ENCODE measurements at places on chromosomes 3 and 15. TPM values are rescaled to one million over a fixed set of nuclear protein-coding genes. Genes with fewer than 3 reads are reported as not detected.

DNA sequence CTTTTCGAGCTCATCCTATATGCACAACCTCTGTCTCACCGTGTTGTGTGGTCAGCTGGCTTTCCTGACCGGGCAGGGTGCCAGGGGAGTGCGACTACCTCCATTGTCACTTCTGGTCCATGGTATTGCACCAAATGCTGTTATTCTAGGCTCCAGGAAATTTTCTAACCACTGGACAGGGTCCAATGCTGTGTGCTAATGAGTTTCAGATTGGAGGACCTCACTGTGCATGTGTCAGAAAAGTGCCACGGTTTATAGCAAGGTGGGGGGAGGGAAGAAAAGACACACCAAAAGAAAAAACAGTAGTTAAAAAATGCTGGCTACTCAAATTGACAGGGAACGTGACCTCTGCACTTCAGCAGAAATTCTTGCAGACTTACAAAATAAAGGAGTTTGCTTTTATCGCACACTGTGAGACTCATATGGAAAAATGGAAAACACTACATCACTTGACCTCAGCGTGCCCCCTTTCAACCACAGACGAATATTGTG, 480.1 kb downstream of the FOXP1 start:
- DNase-seq: peak; percentile 82

The FNDC3B gene
- polyA plus RNA-seq: 71.1 TPM

- DNase-seq: peak; percentile 87
Observed at GRCh38 chr3:182793663-182794454, 555 bp downstream of the ATP11B start.

DNA sequence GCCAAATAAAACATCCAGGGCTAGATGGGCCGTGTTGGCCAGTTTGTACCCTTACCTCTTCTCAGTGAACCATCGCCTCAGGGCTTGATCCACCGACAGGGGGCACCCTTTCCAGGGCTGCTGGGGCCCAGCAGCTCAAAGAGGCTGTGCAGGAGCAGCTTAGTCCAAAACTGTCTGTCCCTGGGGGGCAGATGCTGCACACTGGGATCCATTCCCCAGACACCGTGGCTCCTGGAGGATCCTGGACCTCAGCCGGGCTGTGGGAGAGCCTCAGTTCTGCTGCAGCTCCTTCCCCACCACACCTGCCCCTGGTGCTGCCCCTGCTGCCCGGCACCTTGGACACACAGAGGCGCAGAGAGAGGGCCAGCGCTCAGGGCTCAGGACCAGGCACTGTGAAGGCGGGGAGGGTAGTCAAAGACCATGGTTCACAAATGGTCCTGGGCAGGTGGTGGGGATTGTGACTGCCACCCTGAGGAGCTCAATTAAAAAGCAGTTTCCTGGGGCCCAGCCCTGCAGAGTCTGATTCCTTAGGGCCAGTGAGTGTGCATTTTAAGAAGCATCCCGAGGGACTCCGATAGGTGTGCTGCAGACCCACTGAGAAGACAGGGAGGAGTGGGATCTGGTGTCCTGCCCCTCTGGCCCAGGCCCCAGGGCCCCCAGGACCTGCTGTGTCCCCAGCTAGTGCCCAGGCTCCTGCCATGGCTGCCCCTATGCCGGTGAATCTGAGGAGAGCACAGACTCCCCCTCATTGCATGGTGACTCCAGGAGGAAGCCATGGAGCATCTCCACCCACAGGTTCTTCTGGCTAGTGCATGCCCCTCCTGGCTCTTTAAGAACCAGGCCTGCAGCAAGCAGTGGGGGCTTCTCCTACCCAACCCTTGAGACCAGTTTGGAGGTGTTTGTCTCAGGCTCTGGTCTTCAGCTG, 86.5 kb upstream of the PRR20G start:
- DNase-seq: no peak

- DNase-seq: no peak
Observed at GRCh38 chr15:89870688-89871288, 23.0 kb downstream of the AP3S2 start.

GRCh38 chr3:67656614-67657013, 2.2 kb upstream of the SUCLG2 start:
- DNase-seq: no peak

The CCRL2 gene
- 0.39 TPM for polyA plus RNA-seq

GRCh38 chr3:56974247-56974930, 86.1 kb upstream of the SPATA12 start:
- DNase-seq: no peak

DNA sequence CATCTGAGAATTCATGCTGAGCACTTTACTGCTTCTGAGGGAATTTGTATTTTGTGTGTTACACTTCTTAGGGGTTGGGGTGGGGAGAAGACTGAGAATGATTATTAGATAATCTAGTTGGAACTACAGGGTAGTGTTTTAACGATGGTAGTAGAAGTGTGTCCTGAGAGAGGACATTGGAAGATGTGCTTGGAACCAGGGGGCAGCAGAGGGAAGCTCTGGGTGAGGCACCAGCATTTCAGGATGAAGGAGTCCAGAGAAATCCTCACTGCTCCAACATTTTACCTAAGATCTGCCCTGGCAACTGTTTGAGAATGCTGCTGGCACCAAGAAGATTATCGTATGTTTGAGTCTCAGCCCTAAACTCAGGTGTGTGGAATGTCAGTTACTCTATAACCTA, 145.5 kb downstream of the SQOR start:
- no peak for DNase-seq

The VGLL3 gene
- 28.2 TPM for polyA plus RNA-seq

DNA sequence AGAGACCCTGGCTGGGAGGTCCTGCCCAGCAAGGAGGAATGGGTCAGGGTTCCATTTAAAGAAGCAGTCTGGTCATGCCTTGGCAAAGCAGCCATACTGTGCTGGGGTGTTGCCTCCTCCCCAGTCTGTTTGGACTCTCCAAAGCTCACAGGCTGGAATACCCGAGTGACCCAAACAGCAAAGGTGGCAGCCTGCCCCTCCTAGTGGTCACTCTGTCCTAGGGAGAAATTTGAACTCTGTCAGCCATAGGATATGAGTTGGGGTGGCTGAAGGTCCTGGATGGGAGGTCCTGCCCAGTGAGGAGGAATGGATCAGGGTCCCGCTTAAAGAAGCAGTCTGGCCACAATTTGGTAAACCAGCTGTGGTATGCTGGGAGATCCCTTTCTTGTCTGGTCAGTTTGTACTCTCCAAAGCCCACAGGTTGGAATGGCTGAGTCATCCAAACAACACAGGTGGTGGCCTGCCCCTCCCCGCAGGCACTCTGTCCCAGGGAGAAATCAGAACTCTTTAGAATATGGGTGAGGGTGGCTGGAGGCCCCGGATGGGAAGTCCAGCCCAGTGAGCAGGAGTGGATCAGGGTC, 45.0 kb downstream of the CCR1 start:
- DNase-seq: no peak

- no peak for DNase-seq
Observed at GRCh38 chr3:151214459-151214858, 11.4 kb upstream of the GPR171 start.

DNA sequence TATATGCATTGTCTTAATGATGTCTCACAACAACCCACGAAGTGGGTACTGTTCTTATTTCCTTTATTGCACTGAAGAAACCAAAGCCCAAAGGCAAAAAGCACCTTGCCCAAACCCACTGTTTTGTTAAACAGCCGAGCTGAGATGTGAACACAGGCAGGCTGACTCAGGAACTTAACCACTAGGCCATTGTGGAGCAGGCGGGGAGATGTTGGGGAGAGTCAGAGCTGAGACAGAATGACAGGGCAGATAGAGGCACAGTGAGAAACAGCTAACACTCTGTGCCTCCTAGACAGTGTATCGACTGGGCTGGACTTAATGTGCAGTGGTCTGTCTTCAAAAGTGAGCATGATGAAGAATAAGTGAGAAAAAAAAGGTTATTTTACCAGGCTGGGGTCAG, 56.5 kb downstream of the RPLP1 start:
- DNase-seq: no peak

DNA sequence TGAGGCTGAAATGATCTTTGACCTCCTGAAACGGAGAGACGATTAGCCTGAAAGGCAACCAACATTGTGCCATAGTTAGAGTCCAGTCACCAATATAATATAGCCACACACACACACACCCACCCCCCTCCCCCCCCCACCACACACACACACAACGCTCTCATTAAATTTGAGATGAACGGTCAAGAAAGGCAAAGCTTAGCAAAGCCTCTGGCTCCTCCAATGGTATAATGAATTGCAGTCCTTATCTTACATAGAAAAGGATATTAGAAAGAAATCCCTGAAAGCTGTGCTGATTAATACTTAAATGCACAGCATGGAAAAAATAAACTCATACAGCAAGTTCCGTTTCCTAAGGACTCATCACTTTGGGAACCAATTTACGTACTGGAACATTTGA, 876 bp upstream of the ZNF385D start:
- peak; percentile 38 for DNase-seq

The SYNPR gene
- not detected for polyA plus RNA-seq

DNA sequence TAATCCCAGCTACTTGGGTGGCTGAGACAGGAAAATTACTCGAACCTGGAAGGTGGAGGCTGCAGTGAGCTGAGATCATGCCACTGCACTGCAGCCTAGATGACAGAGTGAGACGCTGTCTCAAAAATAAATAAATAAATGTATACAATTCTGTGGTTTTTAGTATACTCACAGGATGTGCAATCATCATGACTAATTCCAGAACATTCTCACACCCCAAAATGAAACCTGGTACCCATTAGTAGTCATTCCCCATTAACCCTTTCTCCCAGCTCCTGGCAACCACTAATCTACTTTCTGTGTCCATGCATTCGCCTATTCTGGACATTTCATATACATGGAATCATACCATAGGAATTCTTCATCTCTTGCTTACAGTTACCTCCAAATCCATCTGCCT, 44.5 kb downstream of the LRRFIP2 start:
- no peak for DNase-seq

Data from muscle of back (tissue), 13 donors.